ENCODE measurements at places on chromosomes 5 and 9.

DNA sequence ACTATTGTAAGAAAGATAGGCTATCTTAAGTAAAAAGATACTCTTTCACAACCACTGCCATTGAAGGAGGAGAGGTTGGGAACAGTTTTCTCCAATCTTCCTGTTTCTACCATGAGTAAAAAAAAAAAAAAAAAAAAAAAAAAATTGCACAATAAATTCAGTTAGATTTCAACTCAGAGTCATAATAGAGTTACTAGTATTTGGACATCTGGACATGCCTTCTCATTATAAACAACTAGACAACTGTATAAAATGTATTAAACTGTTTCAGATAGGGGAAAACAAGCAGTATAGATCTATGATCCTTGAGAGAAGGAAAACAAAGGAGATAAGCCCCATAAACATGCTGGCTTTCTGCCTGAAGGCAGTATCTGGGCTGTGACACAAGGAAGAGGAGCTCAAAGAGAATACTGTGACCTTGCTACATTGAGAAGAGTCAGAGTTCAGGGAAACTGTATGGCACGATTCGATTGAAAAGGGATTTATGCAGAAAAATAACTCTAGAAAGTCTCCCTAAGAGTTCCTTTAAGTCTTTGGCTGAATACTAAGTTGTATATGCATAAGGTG is 249.2 kb upstream of the POU5F2 start:
- DNase-seq = peak; percentile 30

DNA sequence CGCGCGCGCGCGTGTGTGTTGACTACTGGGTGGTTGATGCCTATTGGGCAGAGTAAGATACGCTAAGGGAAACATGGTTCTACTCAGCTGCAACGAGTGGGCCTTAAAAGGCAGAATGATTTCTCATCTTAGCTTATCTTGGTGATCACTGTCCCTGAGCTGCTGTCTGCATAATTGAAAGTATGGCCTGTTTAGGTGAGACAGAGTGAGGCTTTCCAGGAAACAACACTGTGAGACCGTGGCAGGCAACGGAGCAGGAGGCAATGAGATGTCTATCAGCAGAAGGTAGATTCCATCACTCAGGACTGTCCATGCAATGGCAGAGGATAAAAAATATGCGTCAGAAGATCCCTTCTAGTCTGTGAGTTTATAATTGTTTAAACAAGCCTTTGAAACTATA is 277.2 kb downstream of the TRIM32 start:
- no peak for DNase-seq

- peak; percentile 68 for DNase-seq
These were observed 66.0 kb upstream of the CAMK4 start for GRCh38 chr5:111158105-111158744.

GRCh38 chr5:101915554-101915953 is 380.5 kb downstream of the SLCO4C1 start:
- no peak for DNase-seq

DNA sequence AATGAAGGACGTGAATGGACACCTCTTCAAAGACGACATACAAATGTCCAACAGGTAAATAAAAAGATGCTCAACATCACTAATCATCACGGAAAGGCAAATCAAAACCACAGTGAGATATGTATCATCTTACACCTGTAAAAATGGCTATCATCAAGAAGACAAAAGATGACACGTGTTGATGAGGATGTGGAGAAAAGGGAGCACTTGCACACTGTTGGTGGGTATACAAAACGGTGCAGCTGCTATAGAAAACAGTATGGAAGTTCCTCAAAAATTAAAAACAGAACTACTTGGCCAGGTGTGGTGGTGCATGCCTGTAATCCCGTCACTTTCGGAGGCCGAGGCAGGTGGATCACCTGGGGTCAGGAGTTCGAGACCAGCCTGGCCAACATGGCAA is 47.9 kb downstream of the STK10 start:
- no peak for DNase-seq

GRCh38 chr9:90946982-90947381 is 145.4 kb downstream of the SYK start:
- no peak for DNase-seq

DNA sequence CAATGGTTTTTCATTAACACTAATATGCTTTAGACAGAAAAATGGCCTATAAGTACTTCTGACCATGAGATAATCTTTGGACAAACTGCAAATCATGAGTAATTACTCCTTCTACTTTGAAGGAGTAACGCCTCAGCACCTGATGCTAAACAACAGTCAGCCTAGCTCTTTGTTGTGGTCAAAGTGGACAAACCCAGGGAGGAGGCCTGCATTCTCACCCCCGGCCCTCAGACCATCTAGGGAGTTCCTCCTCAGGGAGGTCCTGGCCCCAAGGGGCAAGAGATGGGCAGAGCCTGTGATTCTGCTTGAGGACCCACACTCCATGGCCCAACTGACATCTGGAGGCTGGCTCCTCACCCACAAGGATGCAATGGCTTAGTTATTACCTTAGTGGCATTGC is 48.2 kb upstream of the ANGPTL2 start:
- no peak for DNase-seq

GRCh38 chr9:6305954-6306563 is 22.1 kb upstream of the TPD52L3 start:
- no peak for DNase-seq

GRCh38 chr9:80885894-80886293 is 803.5 kb downstream of the TLE1 start:
- no peak for DNase-seq

DNA sequence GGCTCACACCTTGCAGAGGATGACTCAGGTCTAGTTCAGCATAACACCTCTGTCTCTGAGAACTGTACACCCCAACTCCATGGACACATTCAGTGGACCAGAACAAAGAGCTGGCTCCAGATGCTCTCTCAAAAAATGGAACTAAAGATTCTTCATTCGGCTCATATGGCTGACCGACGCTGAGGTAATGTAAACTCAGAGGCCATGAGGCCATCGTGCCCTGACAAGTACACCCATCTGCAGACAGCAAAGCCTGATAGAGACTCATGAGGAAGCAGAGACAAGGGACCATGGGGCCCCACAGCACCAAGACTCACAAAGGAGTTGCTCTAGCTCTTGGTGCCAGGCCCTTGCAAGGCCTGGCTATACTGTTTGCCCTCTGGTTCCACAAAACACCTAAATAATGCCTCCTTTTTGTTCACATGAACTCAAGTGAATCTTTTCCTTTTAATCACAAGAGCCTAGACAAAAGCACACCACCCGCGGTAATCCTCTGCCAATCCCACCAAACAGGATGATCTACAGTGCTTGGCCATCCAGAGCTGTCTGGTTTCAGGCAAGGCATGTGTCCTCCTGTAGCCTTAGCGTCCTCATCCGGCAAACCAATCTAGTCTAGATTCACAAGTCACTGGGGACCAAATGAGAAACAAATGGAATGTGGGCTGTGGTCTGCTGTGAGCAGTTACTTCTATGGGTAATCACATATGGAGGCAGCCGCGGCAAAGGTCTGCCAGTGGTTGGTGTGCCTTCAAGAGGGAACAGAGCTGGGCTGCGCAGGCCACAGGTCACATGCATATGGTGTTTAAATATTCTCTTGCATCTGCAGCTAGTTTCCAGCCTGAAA is 22.7 kb downstream of the MED27 start:
- DNase-seq = no peak

GRCh38 chr5:135593886-135594285 is 15.1 kb upstream of the CXCL14 start:
- DNase-seq = no peak

DNA sequence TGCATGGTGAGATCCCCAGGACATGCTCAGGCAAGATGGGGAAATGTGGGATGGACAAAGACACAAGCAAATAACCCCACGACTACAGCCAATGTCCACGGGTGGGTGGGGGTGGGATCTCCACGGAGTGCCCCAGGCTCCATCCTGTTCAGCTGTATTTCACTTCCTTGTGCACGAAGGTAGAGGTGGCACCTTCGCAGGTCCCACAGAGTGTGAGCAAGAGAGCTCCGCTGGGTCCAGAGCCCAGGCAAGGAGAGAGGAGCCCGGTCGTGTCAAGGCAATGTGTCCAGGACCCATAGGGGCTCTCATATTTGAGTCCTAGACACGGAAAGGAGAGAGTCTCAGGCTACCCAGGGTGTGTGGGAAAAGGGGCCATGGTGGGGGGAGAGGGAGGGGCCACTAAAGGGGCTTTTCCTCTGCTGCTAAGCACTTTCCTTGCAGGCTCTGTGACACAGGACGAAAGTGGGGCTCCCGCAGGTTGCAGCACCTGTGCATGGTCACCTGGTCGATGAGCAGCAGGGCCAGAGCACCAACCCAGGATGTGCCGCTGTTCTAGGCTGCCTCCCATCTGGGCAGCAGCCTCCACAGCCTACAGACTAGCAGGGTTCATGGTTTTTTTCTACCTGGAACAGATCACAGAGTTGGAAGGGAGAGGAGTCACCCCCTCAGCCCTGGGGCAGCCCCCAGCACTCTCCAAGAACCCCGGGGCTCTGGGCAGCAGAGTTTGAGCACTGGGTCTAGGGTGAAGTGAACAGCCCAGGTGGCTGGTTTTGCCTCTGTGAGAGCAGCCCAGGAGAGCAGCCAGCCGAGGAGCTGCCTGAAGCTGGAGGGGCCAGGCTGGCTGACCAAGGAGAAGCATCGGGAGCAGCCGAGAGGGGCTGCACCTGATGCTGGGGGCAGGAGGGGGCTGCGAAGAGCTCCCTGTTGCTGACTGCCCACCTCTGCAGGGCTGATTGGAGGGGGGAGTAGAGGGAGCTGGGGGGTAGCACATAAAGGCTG is 100.7 kb upstream of the MVB12B start:
- no peak for DNase-seq

DNA sequence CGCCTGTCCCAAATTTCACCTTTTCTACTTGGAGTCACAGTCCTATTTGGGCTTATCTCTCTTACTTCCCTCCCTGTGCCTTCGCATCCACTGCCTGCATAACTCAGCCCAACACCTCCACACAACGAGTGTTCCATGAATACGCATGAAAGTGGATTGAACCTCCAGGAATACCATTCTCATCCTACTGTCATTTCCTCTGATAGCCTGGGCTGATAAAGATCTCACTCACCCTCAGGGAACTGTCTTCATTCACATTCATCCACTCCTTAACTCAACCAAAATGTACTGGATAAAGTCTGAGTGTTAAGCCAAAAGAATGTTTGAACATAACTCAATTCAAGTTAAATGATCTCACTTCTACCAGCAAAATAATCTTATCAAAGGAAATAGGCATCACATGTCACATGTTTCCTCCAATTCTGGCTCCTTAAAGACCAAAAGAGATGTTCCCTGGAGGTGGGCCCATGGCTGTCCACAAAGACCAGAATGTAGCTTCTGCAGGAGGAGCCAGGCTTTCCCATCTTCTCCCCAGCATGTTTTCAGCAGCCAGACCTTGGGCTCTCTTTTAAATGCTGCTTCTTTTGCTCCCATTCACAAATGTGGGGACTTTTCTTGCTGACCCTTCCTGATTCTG is 28.4 kb upstream of the TRIO start:
- no peak for DNase-seq

DNA sequence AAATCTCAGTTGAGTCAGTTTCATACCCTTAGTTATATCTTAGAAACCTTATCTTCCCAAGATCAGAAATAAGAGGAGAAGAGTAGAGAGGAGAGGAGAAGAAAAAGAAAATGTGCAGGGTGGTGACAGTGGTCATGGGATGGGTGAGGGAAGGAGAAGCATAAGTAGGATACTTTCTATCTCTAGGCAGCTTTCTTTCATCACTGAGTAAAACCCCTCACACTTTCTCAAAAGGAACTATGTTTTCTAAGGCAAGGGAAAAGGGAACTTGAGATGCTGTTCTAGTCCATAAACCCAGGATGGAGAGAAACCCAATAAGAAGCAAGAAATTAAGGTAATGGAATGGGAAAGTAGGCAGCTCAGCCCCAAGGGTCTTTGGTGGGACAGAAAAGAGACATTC is 225.3 kb downstream of the MCTP1 start:
- DNase-seq = no peak

DNA sequence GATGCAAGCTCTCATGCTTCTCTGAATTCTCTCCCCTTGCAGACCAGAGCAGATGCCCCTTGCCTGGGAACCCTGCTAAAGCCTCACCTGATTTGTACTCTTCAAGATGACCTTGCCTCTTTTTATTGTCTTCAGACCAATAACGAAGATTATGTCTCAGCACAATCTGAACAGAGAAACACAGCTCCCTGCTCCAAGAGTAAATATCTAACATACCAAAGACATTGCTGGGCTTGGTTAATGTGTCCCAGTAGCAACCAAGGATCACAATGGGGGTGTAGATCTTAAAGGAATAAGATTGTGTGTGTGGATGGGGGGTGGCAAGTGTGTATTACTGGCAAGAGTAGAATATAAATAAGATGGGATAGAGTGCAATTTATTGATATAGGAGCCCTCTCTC is 67.6 kb upstream of the LHFPL2 start:
- no peak for DNase-seq

DNA sequence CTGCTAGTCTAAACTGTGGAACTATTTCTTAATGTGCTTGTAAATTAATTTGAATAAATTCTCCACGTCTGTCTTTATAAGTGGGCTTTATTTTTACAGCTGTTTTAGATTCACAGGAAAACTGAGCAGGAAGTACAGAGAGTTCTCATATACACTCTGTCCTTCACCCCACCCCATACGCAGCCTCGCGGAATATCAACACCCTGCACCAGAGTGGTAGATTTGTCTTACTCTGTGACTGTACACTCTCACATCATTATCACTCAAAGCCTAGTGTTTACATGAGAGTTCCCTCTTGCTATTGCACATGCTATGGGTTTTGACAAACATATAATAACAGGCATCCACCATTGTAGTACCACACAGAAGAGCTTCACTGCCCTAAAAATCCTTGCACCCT is 179.7 kb upstream of the DAB2 start:
- no peak for DNase-seq

- DNase-seq = no peak
These were observed 8.0 kb upstream of the HABP4 start for GRCh38 chr9:96441798-96442445.

DNA sequence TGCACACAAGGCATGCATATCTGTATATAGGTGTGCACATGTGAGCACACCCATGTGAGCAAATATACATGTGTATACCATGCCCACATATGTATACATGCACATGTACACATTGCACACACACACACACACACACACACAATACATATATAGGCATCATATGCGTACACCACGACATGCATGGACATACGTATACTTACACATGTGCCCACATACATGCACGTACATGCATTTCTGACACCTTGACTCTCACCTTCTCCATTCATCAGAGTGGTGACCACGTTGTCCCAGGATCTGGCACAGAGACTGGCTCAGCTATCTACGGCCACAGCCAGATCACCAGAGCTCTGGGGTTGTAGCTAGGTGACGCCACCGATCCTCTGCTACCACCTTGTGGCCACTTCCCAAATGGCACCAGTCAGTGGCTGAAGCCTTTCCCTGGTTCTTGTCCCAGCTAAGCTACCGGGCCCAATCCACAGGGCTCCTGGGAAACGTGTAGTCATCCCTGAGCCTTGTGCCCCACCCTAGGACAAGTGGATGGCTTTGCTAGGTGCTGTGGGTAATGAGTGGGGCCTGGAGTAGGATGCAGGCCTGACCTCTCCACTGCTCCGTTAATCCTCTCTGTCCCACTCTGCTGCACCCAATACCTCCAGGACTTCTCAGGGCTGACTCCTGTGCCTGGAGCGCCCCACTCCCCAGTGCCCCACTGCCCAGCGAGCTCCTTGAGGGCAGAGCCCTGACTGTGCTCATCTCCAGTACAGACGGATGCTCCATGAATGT is 194.4 kb downstream of the RGS3 start:
- peak; percentile 91 for DNase-seq
